ENCODE measurements at places on chromosomes 11 and 22.
A peak's percentile ranks its signal among the peaks of the same experiment; 100 is the strongest.

GRCh38 chr22:50674130-50674500 is 1.5 kb downstream of the SHANK3 start:
- peak; percentile 20 for DNase-seq

DNA sequence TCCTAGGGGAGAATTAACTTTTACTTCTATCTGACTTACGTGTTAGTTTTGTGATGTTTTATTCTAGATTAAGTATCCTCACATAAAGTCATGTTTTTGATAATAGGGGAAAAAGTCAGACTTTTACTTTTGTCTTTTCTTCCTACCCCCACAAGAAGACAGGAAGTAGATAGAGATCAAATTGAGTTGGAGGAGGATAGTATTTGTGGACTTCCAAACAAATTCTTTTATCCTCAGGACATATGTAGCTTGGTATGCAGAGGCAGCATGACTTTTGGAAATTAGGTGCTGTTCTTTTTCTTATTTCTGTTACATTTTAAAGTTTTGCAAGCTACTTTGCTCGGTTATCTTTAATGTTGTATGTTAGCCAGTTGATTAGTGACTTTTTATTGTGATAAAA is 61.4 kb downstream of the MTMR3 start:
- DNase-seq, result no peak

DNA sequence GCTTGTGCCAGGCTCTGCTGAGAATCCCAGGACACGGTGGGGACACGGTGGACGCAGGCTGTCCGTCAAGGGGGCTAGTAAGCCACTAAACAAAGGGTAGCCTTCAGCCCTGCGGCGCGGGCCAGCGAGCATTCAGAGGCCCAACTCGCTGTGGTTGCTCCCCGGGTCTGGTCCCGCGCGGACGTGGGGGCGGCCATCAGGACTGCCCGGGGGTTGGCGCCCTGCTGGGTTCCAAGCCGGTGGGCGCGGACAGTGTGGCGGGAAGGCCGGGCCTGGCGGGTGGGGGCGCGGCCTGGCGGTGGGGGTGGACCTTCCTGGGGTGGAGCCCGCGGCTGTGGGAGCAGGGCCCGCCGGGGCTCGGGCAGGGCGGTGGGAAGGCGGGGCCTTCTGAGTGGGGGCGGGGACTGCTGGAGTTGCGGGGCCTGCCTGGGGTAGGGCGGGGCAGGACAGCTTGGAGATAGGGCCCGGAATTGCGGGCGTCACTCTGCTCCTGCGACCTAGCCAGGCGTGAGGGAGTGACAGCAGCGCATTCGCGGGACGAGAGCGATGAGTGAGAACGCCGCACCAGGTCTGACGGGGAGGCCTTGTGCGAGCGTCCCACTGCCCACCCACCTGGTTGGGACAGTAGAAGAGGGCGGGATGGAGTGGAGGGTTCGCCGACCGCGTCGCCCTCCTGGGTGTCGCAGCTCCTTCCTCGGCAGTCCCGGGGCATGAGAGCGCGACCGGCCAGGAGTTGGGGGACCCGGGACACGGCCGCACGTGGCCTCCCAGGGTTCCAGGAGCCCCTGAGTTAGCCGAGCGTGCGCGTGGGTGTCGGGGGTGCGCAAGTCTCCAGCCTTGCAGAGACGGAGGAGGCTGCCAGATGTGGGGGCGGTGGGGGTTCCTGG is at the start of gene SERHL2:
TSS of gene SERHL2 (plus strand) at position 482 of the 887 bp plus-strand sequence. CDS start at position 547, 65 bp downstream.
- DNase-seq, result peak; percentile 72

DNA sequence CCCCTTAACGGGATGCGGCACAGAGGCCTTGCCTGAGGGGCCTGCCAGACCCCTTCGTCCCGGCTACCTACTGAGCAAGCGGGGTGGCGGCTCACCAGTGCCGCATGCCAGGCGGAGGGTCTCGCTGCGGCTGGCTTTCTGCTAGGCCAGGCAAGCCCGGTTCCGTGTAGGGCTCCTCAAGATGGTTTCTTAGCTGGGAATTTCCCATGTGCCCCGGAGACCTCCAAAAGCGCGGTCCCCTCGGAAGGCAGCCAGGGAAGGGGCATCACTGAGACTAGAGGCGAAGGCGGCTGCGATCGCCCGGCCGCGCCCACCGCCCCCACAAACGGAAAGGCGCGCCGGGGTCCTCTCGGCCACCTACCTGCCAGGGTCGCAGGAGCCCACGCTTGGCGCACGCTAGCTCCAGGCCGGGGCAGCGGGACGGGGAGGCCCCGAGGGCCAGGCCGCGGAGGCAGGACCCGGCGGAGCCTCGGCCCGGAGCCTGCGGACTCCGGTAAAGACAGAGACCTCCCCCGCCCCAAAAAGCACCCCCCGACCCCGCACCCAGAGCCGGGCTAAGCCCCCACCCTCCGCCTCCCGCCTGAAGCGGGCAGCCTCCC is 23.8 kb downstream of the MICAL3 start:
- peak; percentile 24 for DNase-seq

DNA sequence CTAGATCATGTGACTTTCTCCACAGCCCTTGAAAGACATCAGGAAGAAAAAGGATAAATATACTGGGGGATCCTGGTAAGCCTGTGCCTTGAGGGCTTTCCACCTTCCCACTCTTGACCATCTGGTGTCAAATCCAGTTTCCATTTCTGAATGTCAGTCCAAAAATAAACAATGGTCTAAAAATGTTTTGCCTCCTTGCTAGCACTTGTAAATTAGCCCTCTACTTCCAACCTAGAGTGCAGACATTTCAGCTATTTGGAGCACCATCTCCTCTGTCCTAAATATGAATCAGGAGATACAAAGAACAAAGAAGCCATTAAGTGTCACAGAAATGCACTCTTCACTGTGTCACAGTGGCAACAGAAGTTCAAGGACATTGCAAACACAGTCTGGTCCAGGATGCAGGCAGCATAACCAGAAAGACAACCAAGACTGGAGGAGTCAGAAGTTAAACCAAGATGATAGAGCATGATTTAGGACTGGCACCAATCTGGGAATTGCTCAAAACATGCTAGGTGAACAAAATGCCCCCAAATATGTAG is 88.1 kb downstream of the CCDC34 start:
- no peak for DNase-seq
